Fibroblast of skin of back (primary cell): ENCODE measurements at places on chromosomes 2 and 18.

GRCh38 chr2:62477573-62477972, 28.4 kb downstream of the TMEM17 start:
- DNase-seq: no peak

- no peak for DNase-seq
Observed at GRCh38 chr2:33184041-33184440, 237.3 kb downstream of the LTBP1 start.

GRCh38 chr2:207156451-207157161, 9.1 kb downstream of the KLF7 start:
- no peak for DNase-seq

DNA sequence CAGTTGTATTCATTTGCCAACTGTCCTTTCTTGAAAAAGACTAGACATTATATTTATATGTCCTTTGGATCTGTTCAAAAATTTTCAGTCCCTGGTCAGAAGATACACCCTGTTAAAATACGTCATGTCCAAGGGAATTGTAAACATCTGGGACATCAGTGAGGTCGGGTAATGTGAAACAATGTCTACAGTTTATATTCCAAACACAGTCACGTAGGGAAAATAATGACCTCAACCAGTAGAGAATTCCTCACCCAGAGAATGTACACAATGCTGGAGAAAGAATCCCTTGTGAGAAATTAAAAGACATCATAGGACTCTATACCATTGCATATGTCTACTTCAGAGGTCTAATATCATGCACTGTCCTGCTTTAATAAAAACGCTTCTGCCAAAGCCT, 888.0 kb upstream of the CHAC2 start:
- peak; percentile 83 for DNase-seq

DNA sequence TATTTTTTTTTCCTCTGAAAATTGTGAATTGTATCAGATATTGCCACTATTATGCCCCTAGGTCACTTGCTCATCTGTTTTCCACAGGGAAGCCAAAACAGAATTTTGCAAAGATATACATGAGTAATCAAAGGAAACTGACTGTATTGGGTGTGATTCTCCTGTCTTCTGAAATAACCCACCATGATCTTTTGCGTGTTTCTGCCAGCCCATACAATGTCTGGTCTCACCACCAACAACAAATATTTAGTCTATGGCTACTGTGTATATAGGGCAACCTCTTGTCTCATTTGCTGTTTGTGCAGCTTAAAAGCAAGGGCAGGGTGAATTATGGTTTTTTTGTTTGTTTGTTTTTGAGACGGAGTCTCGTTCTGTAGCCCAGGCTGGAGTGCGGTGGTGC, 26.5 kb downstream of the EPAS1 start:
- no peak for DNase-seq

DNA sequence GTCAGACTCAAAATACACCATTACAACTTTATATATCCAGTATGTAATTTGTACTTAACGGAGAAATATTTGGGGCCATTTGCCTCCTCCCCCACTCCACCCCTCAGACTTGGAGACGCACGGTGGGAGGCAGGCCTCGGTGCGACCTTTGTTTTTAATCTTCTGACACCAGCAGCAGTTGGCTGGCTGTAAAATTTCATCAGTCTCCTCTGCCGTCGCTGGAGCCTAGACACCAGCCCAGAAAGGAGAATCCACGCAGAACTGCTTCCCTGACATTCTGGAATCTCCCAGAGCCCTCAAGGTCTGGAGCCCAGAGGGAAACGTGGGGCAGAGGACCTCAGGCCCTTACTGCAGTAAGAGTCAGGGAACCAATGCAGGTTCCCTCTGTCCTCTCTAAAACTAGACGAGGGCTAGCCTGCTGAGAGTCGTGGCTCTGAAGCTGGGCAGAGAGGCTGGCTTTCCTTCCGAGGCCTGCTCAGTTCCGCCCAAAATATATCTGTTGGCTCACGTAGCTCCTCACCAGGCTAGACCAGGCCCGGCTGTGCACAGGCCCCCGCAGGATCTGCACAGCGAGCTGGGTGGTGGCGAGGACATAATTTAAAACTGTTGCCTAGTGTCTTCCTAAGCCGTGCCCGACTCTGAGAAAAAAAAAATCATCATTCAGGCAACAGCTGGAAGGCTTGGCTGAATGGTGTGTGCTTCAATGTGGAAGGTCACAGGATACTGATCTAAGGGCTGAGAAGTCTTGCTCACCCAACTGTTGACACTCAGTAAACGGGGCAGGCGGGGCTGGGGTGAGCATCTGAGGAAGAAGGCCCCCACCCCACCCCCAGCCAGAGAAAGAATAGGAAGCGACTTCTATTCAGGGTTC, 40.4 kb downstream of the EN1 start:
- peak; percentile 28 for DNase-seq

GRCh38 chr2:205700331-205701132, 18.2 kb downstream of the NRP2 start:
- DNase-seq: peak; percentile 94

- DNase-seq: no peak
Observed at GRCh38 chr2:43228756-43229659, 2.6 kb upstream of the ZFP36L2 start.

- DNase-seq: no peak
Observed at GRCh38 chr2:150335596-150335995, 151.9 kb downstream of the RND3 start.

DNA sequence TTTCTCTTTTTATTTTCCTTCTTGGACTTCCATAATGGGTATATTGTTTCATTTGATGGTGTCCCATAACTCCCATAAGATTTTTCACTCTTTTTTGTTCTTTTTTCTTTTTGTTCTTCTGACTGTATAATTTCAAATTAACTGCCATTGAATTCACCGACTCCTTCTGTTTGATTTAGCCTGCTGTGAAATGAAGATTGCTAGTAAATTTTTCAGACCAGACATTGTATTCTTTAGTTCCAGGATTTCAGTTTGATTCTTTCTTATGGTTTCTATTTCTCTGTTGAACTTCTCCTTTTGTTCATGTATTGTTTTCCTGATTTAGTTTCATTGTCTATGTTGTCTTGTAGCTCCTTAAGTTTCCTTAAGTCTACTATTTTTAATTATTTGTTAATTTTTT, 87.6 kb upstream of the SPOPL start:
- no peak for DNase-seq

DNA sequence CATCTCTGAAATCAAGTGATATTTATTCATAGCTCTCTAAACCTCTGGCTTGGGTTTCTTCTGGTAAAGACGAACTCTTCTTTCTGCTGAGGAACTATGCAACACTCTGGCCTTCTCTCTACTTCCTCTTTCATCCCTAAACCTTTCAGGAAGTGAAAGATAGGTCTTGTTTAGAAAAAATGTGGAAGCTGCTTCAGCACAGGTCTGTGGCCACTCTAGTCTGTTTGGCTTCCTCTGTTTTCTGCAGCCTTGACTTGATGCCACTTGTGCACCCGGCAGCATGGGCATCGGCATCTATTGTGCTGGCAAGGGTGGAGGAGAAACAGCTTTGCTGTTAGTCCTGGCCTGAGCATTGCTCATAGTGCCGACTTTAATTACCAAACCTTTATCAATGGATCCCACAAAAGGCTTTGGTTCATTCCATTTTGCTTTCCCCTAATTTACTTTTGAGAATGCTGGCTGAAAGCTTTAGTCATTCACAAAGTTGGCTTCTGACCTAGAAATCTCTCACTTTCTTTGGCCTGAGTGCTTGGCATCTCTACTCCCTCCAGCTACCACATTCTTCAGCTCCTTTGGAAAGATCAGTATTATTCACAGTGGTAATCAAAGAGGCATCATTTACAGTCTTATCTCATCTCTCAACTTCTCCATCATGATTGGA, 32.0 kb upstream of the GPR39 start:
- no peak for DNase-seq

GRCh38 chr18:57154191-57154830, 7.4 kb downstream of the BOD1L2 start:
- no peak for DNase-seq

DNA sequence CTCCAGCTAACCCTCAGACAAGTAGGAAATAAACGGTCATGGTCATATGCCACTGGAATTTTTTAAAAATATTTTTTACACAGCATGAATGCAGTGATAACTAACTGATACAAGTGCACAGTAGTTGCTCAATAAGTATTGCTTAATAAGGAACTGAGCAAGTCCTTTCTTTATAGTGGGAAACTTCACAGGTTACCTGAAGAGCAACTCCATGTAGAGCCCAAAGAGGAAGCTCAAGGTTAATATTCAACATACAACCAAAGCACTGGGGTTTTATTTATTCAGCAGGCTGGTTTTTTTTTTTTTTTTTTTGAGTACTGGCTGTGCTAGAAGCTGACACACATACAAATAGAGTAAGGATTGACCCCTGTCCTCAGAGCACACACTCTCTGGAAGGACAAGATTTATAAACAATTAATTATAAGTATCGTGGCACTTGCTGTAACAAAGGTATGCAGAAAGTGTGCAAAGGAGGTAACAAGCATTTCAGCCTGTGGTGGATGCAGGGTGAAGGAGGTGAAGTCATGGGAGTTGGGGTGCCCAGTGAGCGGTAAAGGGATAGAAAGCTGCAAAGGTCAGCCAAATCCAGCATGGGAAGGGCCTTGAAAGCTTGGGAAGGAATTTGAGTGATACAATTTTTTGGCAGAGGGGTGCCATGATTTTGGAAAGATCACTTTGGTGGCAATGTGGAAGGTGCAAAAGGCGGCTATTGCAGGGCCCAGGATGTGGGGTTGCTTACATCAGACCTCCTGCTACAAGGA, 52.7 kb downstream of the ATOH8 start:
- DNase-seq: no peak

DNA sequence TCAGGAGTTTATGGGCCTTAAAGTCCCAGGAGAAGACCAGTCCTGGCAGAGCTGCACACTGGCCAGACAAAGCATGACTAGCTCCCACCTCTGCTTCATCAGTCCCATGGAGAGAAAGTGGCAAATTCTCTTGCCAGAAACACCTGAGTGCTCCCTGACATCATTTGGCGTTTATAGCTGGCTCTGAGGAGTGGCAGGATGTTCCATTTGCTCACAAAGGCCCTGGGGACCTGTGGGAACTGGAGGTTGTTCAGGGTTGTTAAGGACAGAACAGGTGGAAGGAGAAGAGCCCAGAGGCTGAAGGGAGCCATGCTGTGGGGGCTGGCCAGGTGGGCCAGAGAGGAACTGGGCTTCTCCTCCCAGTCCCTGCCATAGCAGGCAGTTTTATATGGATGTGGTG, 56.1 kb downstream of the RPL37A start:
- DNase-seq: no peak

DNA sequence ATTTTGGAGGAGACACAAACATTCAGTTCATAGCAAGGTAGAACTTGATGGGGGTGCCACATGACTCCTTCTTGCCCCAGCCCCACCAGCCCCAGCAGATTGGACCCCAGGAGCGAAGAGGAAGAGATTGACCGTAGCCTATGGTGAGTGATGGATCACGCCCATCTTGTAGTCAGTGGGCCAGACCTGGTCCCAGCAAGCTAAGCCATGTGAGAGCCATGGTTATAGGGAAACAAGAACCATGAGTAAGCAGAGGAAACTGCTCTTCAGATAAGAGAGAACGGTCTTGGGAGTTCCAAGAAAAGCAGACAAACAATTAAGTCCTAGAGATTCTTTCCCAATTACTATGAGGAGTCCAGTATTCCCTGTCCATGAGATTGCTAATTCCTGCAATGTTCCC, 4.6 kb upstream of the TCF4 start:
- DNase-seq: peak; percentile 51

- peak; percentile 45 for DNase-seq
Observed at GRCh38 chr2:46082531-46083485, 214.4 kb upstream of the EPAS1 start.

DNA sequence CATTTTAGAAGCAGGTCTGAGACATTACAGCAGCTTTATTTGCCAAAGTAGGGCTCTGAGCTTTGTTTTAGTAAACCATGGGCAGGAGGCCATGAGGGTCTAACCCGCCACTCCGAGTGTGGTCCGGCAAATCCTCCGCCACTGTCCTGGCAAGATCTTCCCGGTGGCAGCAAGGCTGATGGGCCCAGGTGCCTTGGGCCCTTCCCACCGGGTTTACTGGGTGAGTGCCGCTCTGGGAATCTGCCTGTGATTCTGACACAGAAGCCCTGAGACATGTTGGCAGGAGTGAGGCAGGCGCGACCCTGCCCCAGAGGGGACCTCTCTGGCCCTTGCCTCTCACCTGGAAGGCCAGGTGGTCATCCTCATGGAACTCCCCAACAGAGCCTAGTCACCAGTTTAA, 29.9 kb downstream of the MTERF4 start:
- no peak for DNase-seq

- no peak for DNase-seq
Observed at GRCh38 chr2:115908731-115909130, 1466.3 kb downstream of the DPP10 start.

GRCh38 chr2:186032102-186032738, 293.6 kb downstream of the FSIP2 start:
- no peak for DNase-seq

DNA sequence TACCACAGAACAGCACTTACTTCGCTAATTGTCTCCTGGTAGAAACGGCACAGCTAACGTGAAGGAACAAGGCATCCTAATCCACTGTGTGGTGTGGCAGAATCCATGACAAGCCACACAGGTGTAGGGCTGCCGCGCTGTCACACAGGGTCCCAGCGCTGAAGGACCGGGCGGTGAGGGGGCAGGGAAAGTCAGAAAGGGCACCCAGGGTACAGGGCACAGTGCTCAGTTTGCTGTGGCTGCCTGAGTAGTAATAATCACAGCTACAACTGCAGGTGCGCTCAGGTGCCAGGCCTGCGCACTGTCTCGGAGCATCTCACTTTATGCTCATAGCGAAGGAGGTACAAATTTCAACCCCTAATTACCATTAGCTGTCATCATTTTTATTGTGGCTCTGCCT, 55.2 kb upstream of the CAB39 start:
- no peak for DNase-seq

DNA sequence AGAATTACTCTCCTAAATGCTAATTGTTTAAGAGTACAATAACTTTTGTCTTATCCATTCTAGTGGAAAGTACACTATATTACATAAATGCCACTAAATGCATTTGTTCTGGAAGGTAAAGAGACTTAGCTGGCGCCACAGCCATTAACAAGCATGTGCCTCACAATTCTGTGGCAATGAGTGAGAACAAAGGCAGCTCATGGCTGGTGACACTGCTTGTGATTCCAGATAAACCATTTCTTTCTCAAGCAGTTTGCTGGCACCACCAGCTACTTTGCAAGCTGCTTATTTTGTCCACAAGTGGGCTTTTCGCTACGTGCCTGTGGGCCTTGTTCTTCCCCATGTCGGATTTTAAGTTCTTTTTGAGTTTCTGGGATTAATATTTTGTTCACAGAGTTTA, 147.6 kb upstream of the SMAD7 start:
- DNase-seq: no peak

- DNase-seq: peak; percentile 67
Observed at GRCh38 chr18:7567474-7568425, 634 bp downstream of the PTPRM start.

GRCh38 chr2:157936406-157936805, 60.3 kb upstream of the ACVR1 start:
- DNase-seq: no peak

DNA sequence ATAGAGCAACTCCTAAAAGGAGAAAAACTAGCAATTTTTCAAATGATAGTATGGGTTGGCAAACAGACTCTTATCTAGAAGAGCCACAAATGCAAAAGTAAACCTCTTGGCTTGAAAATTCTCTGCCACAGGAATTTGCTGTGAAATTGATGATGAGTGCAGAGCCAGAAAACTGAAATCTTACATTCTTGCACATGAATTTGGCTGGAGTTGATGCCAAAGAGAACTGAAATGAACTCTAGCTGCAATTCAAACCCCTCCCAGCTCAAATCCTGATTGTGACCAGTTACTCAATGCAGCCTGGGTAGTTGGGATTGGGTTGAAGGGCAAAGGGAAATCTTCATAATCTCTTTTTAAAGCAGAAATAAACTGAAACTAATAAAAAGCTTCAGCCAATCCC, 266.6 kb downstream of the PDE11A start:
- DNase-seq: no peak

- no peak for DNase-seq
Observed at GRCh38 chr2:156797832-156798231, 361.7 kb downstream of the GPD2 start.
